Stimulated activated CD8-positive, alpha-beta memory T cell treated with anti-CD3 and anti-CD28 coated beads, Interleukin-7, amount 100 ng/mL, for 48 hours (primary cell): ENCODE measurements at places on chromosomes 11 and 22.

- DNase-seq: no peak
Observed at GRCh38 chr11:124194293-124195188, 11.4 kb downstream of the OR10D3 start.

- no peak for DNase-seq
Observed at GRCh38 chr11:20007386-20007785, 152.9 kb downstream of the DBX1 start.

DNA sequence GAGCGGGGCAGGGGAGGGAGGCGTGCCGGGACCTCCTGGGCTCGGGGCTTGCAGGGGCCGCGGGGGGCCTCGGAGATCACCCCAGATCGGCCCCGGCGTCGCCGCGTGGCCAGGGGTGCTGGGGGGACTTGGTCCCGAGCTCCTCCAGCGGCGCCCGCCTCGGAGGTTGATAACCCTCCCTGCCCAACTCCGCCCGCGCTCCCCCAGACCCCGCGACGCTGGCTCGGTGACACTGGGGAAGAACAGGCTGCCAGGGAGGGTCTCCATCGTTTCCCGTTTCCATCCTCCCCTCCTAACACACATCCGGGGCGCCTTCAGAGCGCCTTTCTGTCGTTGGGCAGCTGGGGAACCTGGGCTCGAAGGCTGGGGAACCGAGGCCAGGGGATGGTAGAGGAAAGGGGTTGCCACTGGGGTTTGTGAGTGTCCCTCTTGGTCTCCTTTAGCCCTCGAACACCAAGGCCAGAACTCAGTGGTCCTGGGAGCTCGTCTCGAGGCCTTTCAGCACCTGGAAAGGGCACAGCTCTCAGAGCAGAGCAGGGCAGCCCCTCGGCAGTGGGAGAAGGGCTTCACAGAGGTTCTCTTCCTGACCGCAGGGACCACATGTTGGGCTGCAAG is 431 bp downstream of the SLC37A2 start:
- no peak for DNase-seq

- no peak for DNase-seq
Observed at GRCh38 chr22:39247361-39247760, 2.6 kb upstream of the PDGFB start.

- DNase-seq: no peak
Observed at GRCh38 chr11:1174441-1175370, 17.0 kb downstream of the MUC5AC start.
